ENCODE measurements at places on chromosomes 13 and 19.

DNA sequence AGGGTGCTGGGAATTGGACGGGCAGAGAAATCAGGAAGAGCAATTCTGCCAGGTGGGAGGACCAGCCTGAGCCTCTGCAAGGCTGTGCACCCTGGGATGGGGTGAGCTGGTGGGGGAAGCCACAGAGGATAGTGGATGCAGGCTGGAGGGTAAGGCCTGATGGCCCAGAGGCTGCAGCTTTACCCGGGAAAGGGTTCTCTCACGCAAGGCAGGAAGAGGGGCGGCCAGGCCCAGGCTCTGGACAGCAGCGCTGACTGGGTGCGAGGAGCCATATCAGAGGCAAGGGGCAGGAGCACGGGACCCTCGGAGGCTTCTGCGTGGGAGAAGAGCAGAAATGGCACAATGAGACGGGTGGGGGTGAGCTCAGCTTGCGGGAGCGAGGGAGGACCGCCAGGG lies 104.6 kb downstream of the SOX1 start:
- DNase-seq = no peak

- no peak for DNase-seq
Observed at GRCh38 chr19:51535535-51535934, 4.1 kb upstream of the SIGLEC6 start.

DNA sequence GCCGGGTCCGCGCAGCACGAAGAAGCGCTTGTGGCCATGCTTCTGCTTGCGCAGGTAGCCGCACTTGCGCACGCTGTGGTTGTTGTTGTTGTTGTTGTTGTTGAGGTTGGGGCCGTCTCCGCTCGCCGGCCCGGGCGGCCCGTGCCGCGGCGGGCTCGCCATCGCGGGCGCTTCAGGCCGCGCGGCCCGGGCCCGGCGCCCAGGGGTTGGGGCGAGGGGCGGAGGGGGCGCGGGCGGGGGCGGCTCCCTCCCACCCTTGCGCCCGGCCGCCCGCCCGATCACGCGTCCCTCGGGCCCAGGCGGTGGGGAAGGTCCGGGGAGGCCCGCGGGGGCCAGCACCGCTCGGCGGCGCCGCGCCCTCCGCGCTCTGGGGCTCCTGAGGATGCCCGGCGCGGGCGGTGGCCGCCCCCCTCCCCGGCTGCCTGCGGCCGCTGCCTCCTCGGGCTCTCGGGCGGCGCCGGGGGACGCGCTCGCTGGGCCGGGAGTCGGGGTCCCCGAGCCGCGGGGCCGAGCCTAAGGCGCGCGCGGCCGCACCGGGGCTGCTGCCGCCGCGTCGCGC lies 412 bp downstream of the IRS2 start:
- DNase-seq = no peak

- peak; percentile 45 for DNase-seq
Observed at GRCh38 chr13:41915081-41915480, 45.8 kb downstream of the VWA8 start.

GRCh38 chr13:42970824-42971690 lies 21.0 kb downstream of the EPSTI1 start:
- peak; percentile 43 for DNase-seq

DNA sequence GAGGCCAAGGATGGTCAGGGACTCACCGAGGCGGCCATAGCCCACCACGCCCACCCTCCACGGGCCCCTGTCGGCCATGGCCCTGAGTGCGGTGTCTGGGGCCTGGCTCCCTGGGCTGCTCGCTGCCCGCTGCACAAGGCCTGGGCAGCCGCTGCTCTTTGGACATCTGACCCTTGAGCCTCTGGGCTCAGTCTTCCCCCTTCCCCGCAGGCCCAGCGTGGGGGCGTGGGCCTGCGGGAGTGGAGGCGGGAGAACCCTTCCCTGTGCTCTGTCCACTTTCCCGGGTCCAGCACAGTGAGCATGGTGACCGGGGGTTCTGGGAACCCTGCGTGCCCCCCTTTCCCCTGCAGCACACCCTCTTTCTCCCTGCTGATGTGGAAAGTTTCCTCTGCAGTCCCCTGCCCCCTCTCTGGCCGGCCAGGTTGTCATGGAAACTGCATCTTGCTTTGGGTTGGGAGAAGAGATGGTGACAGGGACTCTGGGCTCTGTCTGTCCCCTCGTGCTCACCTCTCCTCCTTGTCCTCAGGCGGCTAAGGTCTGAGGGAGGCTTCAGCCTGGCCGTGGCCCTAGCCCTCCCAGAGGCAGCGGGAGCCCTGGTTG lies at the start of gene ASPDH:
TSS of gene ASPDH (minus strand) at position 168 of the 600 bp plus-strand sequence. CDS start at position 78, 90 bp downstream.
- no peak for DNase-seq

- DNase-seq = no peak
Observed at GRCh38 chr19:43305642-43306041, 36.3 kb upstream of the PSG9 start.

GRCh38 chr13:87124785-87125074 lies 546.4 kb upstream of the SLITRK5 start:
- DNase-seq = no peak
